Stimulated activated CD4-positive, alpha-beta T cell treated with anti-CD3 and anti-CD28 coated beads, TNF-alpha, amount 100 ng/mL, for 1 hour (primary cell): ENCODE measurements at places on chromosomes 2 and 18.

- DNase-seq = no peak
These were observed 42.1 kb upstream of the FAM124B start for GRCh38 chr2:224444021-224444420.

DNA sequence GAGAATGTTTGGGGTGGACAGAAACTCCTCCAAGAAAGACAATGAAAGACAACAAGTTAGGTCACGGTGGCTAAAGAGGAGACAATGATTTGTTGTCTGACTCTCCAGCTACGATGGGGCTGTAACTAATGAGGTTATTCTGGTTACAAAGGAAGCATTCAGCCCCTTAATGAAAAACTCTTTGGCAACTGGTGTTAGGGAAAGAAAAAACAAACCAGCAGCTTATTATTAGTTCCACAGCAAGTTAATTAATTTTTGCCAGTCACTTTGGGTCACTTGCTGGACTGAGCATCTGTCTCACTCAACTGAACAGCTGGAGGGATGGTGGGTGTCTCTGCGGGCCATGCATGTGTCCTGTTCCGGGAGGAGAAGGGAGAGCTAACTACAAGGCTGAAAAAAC, 263.7 kb downstream of the ALK start:
- DNase-seq = no peak

DNA sequence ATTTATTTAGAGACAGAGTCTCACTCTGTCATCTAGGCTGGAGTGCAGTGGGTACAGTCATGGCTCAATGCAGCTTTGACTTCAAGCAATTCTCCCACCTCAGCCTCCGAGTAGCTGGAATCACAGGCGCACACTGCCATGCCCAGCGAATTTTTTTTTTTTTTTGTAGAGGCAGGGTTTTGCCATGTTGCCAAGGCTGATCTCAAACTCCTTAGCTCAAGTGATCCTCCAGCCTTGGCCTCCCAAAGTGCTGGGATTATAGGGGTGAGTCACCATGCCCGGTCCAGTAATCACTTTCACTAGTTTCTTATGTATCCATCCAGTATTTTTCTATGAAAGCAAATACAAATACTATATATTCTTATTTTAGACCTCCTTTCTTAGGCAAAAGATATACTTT, 24.0 kb downstream of the PRKAG3 start:
- DNase-seq = no peak

- DNase-seq = no peak
These were observed 482.0 kb downstream of the TSN start for GRCh38 chr2:122237450-122237849.
